Inflammatory macrophage treated with lipopolysaccharide for 1 hour (primary cell): ENCODE measurements at places on chromosomes 4 and X.

GRCh38 chr4:4217113-4217512, 9.6 kb downstream of the OTOP1 start:
- DNase-seq = no peak

GRCh38 chr4:3802571-3803474, 36.6 kb downstream of the ADRA2C start:
- DNase-seq = no peak

GRCh38 chr4:2071912-2072867, 13.1 kb downstream of the NAT8L start:
- DNase-seq = no peak

- DNase-seq = no peak
These were observed 40.6 kb upstream of the LSM6 start for GRCh38 chr4:146134761-146135445.

- DNase-seq = no peak
These were observed 124.4 kb downstream of the SLIT2 start for GRCh38 chr4:20376070-20376469.

- no peak for DNase-seq
These were observed 109.5 kb downstream of the FRAS1 start for GRCh38 chr4:78166622-78167021.

- DNase-seq = no peak
These were observed 30.2 kb downstream of the PNMA6A start for GRCh38 chrX:153102418-153102817.

GRCh38 chr4:105002278-105002677, 144.4 kb upstream of the TET2 start:
- DNase-seq = no peak

- DNase-seq = no peak
These were observed 611.6 kb upstream of the GRIA3 start for GRCh38 chrX:122572461-122572860.

DNA sequence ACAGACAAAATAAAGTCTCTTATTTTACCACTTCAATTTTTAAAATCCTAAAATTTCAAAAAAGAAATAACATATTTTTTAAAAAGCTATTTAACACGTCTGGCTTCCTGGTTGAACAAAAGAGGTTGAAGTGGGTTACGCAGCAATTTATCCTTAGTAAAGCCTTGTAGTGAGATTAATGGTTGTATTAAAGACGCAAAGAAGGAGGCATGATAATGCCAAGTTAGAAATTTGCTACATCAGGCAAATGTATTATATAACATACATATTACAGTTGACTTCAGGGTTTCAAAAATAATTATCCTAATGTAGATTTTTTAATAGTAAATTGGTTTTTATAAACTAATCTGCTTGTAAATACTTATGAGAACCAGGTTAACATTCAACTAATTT, 35.3 kb downstream of the ANKRD17 start:
- no peak for DNase-seq

- no peak for DNase-seq
These were observed 857.2 kb upstream of the INTU start for GRCh38 chr4:126775485-126776106.

GRCh38 chr4:23232987-23233386, 540.2 kb downstream of the GBA3 start:
- no peak for DNase-seq

DNA sequence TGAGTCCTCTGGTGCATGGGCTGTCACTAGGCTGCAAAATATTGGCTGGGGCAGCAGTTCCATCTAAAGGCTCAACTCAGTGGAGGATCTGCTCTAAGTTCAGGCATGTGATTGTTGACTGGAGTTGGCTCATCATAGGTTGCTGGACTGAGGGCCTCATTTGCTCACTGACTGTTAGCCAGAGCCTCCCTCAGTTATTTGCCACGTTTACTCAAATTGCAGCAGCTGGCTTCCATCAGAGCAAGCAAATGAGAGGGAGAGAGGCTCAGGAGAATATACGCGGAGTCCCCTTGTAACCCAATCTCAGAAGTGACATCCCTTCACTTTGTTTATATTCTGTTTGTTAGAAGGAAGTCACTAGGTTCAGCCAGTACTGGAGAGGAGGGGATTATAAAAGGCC, 54.1 kb downstream of the BMP3 start:
- DNase-seq = no peak
